IMR-90 (cell line): ENCODE measurements at places on chromosomes 1 and 21. TPM values are rescaled to one million over a fixed set of nuclear protein-coding genes. Genes with fewer than 3 reads are reported as not detected.

DNA sequence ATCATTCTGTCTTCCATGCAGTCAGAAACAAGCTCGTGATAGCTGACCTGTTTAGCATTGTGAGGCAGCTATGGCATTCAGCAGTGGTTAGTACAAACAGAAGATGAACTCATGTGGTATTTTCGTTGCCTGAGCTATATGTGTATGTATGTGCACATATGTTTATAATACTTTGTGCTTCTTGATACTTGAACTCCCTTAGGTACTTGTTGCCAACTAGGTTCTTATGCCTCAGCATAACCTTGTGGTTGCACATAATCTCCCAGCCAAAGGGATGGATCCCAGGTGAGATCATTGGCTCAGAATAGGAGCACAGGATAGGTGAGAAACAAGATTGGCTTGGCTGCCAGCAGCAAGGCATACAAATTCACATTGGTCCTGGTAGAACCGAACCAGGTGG, 86.1 kb downstream of the VPS26C start:
- H3K4me3 ChIP-seq, result no peak overlapping the region
- no peaks in the 10 kb centered on the region for H3K4me1 ChIP-seq
- DNase-seq, result peak; percentile 47
- H3K27me3 ChIP-seq, result no peaks in the 10 kb centered on the region
- H3K36me3 ChIP-seq, result peaks cover 45% of the 10 kb centered on the region

DNA sequence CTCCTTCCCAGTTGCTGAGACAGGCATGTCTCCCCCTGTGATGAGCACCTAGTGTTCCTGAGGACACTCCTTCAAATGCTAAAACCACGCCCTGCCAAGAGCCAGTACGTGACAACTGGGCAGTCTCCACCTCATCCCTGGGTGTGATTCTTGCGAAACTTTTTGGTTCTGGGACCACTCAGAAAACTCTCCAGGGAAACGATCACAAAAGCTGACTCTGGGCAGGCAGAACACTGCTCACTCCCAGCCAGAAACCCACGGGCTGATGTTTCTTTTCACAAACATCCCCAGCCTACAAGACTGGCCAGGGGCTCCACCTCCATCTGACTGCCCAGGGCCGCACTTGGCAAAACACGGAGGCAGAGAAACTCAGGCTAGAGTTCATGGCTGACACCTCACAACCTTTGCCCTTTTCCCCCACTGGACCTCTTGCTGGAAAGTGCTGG, 24.4 kb downstream of the DHRS3 start:
- no peak overlapping the region for H3K4me3 ChIP-seq
- peak; percentile 59 for DNase-seq
- H3K4me1 ChIP-seq, result peaks cover 24% of the 10 kb centered on the region
- no peaks in the 10 kb centered on the region for H3K27me3 ChIP-seq

GRCh38 chr1:59165353-59165752, 131.5 kb upstream of the FGGY start:
- no peaks in the 10 kb centered on the region for H3K27me3 ChIP-seq
- H3K4me3 ChIP-seq, result no peak overlapping the region
- H3K36me3 ChIP-seq, result no peaks in the 10 kb centered on the region
- H3K27ac ChIP-seq, result no peak overlapping the region

RPTN gene
- not detected in 2 replicates for total RNA-seq

TMEM240 gene
- 1.1 and 1.6 TPM in 2 replicates for total RNA-seq

TFAP2E gene
- under 0.01 TPM in 2 replicates for total RNA-seq

GRCh38 chr21:46459024-46459355, 299 bp downstream of the DIP2A start:
- H3K27me3 ChIP-seq, result no peaks in the 10 kb centered on the region
- peak overlapping the region; percentile 100 for H3K4me3 ChIP-seq
- H3K27ac ChIP-seq, result peak overlapping the region; percentile 96
- peaks cover 1% of the 10 kb centered on the region for H3K36me3 ChIP-seq
- H3K4me1 ChIP-seq, result peaks cover 22% of the 10 kb centered on the region

- no peaks in the 10 kb centered on the region for H3K36me3 ChIP-seq
- H3K27ac ChIP-seq, result peak overlapping the region; percentile 96; the same call in 1 of the 2 replicates
- no peaks in the 10 kb centered on the region for H3K27me3 ChIP-seq
- DNase-seq, result peak; percentile 51
- H3K4me3 ChIP-seq, result no peak overlapping the region
These were observed 400.5 kb downstream of the KCNT2 start for GRCh38 chr1:196207612-196208217.

ATF3 gene
- total RNA-seq, result 9.9 and 15.0 TPM in 2 replicates

- H3K27ac ChIP-seq, result no peak overlapping the region
- no peaks in the 10 kb centered on the region for H3K4me1 ChIP-seq
- no peak for DNase-seq
- no peak overlapping the region for H3K4me3 ChIP-seq
- no peaks in the 10 kb centered on the region for H3K27me3 ChIP-seq
These were observed 1579.9 kb downstream of the MRPL39 start for GRCh38 chr21:24027396-24027795.

DNA sequence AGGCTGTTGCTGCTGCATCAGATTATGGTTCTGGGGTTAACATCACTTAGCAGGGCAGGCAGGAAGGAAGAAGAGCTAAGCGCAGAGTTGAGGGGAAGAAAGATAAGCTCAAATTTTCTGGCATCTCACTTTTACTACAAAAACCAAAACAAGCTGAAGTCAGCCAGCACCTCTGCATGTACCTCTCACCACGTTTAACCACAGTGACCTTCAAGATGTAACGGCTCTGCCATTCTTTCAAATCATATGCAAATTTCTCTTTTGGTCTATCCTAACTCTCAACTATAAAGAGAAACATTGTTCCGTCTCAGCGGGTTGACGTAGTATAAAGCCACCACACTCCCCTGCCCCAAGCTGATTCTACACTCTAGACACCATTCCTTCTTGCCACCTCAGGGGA, 154.4 kb downstream of the OMA1 start:
- H3K4me1 ChIP-seq, result peaks cover 8% of the 10 kb centered on the region
- H3K4me3 ChIP-seq, result no peak overlapping the region
- no peaks in the 10 kb centered on the region for H3K36me3 ChIP-seq
- no peaks in the 10 kb centered on the region for H3K27me3 ChIP-seq
- DNase-seq, result no peak
- no peak overlapping the region for H3K27ac ChIP-seq

- H3K36me3 ChIP-seq, result no peaks in the 10 kb centered on the region
- no peak overlapping the region for H3K27ac ChIP-seq
- H3K27me3 ChIP-seq, result peaks cover 2% of the 10 kb centered on the region; the same call in 1 of the 2 replicates
- H3K4me1 ChIP-seq, result no peaks in the 10 kb centered on the region
- no peak overlapping the region for H3K4me3 ChIP-seq
These were observed 79.3 kb upstream of the TLR5 start for GRCh38 chr1:223222377-223222776.

GRCh38 chr1:53296117-53296749, 31.6 kb downstream of the LRP8 start:
- H3K27me3 ChIP-seq, result no peaks in the 10 kb centered on the region
- no peak overlapping the region for H3K27ac ChIP-seq
- no peaks in the 10 kb centered on the region for H3K36me3 ChIP-seq

DNA sequence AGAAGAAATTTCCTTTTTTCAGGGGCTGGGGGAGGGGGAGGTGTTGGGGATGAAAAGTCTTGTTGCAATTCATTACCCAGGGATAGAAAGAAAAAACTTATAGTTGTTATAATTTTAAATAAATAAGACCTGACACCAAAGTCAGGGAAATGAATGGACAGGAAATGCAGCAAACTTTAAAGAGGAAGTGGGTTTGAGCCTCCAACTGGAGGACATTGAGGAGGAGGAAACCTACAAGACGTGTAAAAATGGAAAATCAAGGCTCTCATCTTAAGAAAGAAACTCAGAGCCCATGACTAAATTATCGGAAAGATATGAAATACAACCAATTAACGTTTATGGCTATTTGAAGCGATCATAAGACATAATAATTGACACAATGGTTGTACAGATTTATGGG, 54.4 kb downstream of the NIBAN1 start:
- H3K27ac ChIP-seq, result no peak overlapping the region
- DNase-seq, result no peak
- no peaks in the 10 kb centered on the region for H3K36me3 ChIP-seq
- H3K4me1 ChIP-seq, result no peaks in the 10 kb centered on the region
- H3K27me3 ChIP-seq, result no peaks in the 10 kb centered on the region

COL9A2 gene
- 0.56 and 0.90 TPM in 2 replicates for total RNA-seq

GRCh38 chr1:96384611-96385010, 337.0 kb upstream of the PTBP2 start:
- no peak overlapping the region for H3K4me3 ChIP-seq

- no peak overlapping the region for H3K4me3 ChIP-seq
- H3K4me1 ChIP-seq, result no peaks in the 10 kb centered on the region; the same call in 1 of the 2 replicates
- no peak for DNase-seq
These were observed 2.0 kb upstream of the ANGEL2 start for GRCh38 chr1:213017447-213018273.

REG4 gene
- not detected in 2 replicates for total RNA-seq

GRCh38 chr1:240706150-240706935, 94.4 kb upstream of the GREM2 start:
- no peak overlapping the region for H3K27ac ChIP-seq
- peak; percentile 35 for DNase-seq
- no peaks in the 10 kb centered on the region for H3K36me3 ChIP-seq
- H3K27me3 ChIP-seq, result no peaks in the 10 kb centered on the region

- no peak overlapping the region for H3K27ac ChIP-seq
- no peaks in the 10 kb centered on the region for H3K36me3 ChIP-seq
- peak; percentile 37 for DNase-seq
- no peak overlapping the region for H3K4me3 ChIP-seq
- peaks cover 20% of the 10 kb centered on the region for H3K27me3 ChIP-seq
- H3K4me1 ChIP-seq, result peaks cover 4% of the 10 kb centered on the region; the same call in 1 of the 2 replicates
These were observed 17.0 kb downstream of the LHX4 start for GRCh38 chr1:180247061-180247460.

- H3K27ac ChIP-seq, result no peak overlapping the region
- no peak overlapping the region for H3K4me3 ChIP-seq
- H3K4me1 ChIP-seq, result no peaks in the 10 kb centered on the region
- no peak for DNase-seq
- H3K27me3 ChIP-seq, result no peaks in the 10 kb centered on the region; the same call in 1 of the 2 replicates
These were observed 146.8 kb downstream of the CASZ1 start for GRCh38 chr1:10649517-10650201.

DNA sequence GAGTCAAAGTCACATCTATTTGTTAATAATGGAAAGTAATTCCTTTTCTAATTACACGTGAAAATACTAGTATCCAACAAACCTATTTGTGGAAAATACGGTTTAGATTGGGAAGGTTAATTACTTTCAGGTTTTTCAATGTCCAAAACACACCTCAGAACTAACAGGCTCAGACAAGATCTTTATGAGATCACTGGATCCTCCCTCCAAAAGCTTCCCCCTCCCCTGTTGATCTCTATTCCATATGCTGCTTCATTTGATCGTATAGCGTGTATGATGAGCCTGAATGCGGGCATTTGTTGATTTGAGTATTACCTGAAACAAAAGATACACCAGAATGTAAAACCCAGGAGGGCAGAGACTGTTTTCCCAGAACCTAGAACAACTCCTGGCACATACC, 26.5 kb downstream of the ERG start:
- H3K4me1 ChIP-seq, result no peaks in the 10 kb centered on the region
- H3K27ac ChIP-seq, result no peak overlapping the region
- peaks cover 19% of the 10 kb centered on the region for H3K27me3 ChIP-seq

- H3K4me1 ChIP-seq, result no peaks in the 10 kb centered on the region
- H3K4me3 ChIP-seq, result no peak overlapping the region
- H3K36me3 ChIP-seq, result no peaks in the 10 kb centered on the region
- H3K27ac ChIP-seq, result no peak overlapping the region
- no peak for DNase-seq
These were observed 112.7 kb upstream of the BACE2 start for GRCh38 chr21:41055266-41055665.

EXTL1 gene
- total RNA-seq, result 0.56 and 0.90 TPM in 2 replicates

- H3K4me1 ChIP-seq, result no peaks in the 10 kb centered on the region
- H3K27ac ChIP-seq, result no peak overlapping the region
- peaks cover 6% of the 10 kb centered on the region; the same call in 1 of the 2 replicates for H3K27me3 ChIP-seq
- no peak overlapping the region for H3K4me3 ChIP-seq
- DNase-seq, result no peak
These were observed 6.2 kb upstream of the KIF1B start for GRCh38 chr1:10204003-10204642.

GRCh38 chr1:184574588-184574987, 180.1 kb downstream of the EDEM3 start:
- DNase-seq, result no peak
- H3K27ac ChIP-seq, result no peak overlapping the region
- H3K27me3 ChIP-seq, result no peaks in the 10 kb centered on the region

DNA sequence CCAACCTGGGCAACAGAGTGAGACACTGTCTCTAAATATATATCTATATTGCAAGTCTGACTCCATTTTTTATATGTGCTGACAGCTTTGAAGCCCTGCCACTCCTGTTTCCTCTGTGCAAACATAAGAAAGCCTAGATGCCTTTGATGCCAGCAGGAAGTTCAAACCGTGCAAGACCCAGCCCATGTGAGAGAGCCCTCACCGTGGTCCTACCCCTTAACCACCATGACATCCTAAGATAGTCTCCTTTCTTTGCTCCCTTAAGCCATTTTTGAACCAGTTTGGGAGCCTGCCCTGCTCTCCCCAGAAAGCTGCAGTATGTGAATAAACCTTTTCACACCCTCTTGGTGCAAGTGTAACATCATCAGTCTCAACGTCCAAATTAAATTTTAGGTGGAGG, 3.7 kb upstream of the DIPK1A start:
- no peak for DNase-seq
- H3K27me3 ChIP-seq, result peaks cover 4% of the 10 kb centered on the region; the same call in 1 of the 2 replicates
- H3K36me3 ChIP-seq, result no peaks in the 10 kb centered on the region
- H3K4me1 ChIP-seq, result peaks cover 1% of the 10 kb centered on the region
- H3K27ac ChIP-seq, result no peak overlapping the region

DNA sequence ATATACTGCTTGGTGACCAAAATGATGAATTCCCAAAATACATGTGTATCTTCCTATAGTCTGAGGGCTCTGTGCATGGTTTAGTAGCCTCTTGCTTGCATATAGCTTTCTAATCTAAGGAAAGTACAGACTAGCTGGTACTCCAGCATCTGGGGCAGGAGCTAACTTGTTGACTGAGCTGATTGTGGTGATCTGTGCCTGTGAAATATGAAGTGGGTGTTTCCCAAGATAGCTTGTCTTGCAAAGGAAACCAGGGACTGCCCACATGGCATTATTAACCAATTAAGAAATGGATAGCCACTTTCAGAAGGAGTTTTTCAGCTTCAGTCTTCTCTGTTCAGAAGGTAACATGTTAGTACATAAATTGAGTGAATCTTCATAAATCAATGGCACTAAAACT, 219.8 kb downstream of the NEGR1 start:
- no peaks in the 10 kb centered on the region for H3K36me3 ChIP-seq
- no peaks in the 10 kb centered on the region for H3K27me3 ChIP-seq
- no peak overlapping the region for H3K4me3 ChIP-seq
- no peaks in the 10 kb centered on the region; the same call in 1 of the 2 replicates for H3K4me1 ChIP-seq

- DNase-seq, result no peak
- no peaks in the 10 kb centered on the region for H3K4me1 ChIP-seq
- peaks cover 7% of the 10 kb centered on the region for H3K36me3 ChIP-seq
These were observed 69.3 kb upstream of the ANGPTL3 start for GRCh38 chr1:62528015-62528414.

GRCh38 chr1:152034654-152035538, 1.9 kb downstream of the S100A11 start:
- H3K36me3 ChIP-seq, result peaks cover 25% of the 10 kb centered on the region
- peak overlapping the region; percentile 77 for H3K4me3 ChIP-seq
- peak overlapping the region; percentile 97 for H3K27ac ChIP-seq
- peaks cover 7% of the 10 kb centered on the region for H3K4me1 ChIP-seq
- peak; percentile 59 for DNase-seq

- no peaks in the 10 kb centered on the region for H3K36me3 ChIP-seq
- H3K27me3 ChIP-seq, result peaks cover 15% of the 10 kb centered on the region
- DNase-seq, result peak; percentile 24
- peaks cover 2% of the 10 kb centered on the region; the same call in 1 of the 2 replicates for H3K4me1 ChIP-seq
These were observed 602 bp upstream of the RIMKLA start for GRCh38 chr1:42379794-42380585.
